ENCODE measurements at places on chromosomes 16 and 17.

DNA sequence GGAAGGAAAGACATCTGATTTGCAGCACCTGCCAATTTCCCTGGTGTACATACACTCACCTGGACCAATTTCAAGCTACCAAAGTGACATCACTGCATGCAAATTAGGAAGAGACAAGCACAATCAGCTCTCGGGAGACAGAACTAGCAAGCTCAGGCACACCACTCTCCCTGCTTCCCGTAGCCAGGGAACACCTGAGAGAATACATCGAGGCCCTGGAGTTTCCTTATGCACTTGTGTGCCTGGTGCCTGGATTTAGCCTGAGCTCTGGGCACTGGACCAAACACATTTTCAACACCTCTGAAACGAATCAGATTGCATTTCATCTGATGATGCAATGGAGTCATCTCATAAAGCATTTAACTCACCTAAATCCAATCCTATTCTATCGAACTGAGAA is 110.5 kb downstream of the HS3ST2 start:
- DNase-seq = no peak

- no peak for DNase-seq
Observed at GRCh38 chr16:842061-842476, 41.5 kb upstream of the GNG13 start.

GRCh38 chr17:4425398-4425797 is 8.3 kb upstream of the SPNS3 start:
- peak; percentile 20 for DNase-seq

- DNase-seq = no peak
Observed at GRCh38 chr16:50311891-50312501, 45.6 kb downstream of the ADCY7 start.

GRCh38 chr16:4382795-4383357 is 11.2 kb downstream of the VASN start:
- no peak for DNase-seq

GRCh38 chr16:85595812-85596502 is 17.2 kb upstream of the GSE1 start:
- DNase-seq = no peak

DNA sequence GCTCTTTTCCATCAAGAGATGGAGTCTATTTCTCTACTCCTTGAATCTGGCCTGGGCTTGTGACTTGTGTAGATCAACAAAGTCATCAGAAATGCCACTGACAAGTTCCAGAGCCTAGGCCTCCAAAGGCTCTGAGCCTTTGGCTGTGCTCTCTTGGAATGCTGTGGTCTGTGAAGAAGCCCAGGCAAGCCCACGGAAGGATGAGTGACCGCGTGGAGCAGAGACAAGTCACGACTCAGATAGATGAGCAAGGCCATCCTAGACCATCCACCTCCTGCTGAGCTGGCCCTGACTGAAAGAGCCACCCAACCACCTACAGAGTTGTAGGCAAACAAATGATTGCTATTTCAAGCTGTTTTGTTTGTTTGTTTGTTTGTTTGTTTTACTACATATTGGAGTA is 11.6 kb upstream of the ICAM2 start:
- no peak for DNase-seq

DNA sequence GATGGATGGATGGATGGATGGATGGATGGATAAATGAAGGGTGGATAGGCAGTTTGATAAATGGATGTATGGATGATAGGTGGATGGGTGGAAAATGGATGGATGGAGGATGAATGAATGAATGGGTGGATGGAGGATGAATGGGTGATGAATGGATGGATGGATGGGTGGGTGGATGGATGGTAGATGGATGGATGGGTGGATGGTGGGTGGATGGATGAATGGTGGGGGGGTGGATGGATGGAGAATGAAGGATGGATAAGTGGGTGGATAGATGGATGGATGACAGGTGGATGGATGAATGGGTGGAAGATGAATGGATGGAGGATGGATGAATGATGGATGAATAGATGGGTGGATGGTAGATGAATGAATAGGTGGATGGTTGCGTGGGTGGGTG is 70.1 kb upstream of the BCO1 start:
- DNase-seq = no peak

DNA sequence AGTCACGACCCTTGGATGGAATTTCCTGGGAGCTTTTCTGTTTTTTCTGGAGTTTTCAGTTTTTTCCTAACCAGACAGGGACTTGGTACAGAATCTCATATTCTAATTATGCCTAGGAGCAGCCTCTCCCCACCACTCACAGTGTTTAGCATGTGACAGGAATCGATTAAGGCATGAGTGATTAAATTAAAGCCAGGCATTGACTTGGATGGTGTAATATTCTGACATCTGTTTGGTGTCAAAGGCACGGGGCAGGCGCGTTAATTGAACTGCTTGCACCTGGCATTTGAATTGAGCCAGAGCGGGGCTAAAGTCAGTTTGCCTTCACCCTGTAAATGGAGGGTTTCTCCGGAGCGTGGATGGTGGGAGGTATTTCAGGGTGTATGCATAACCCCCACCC is 11.9 kb downstream of the MAPT start:
- no peak for DNase-seq

DNA sequence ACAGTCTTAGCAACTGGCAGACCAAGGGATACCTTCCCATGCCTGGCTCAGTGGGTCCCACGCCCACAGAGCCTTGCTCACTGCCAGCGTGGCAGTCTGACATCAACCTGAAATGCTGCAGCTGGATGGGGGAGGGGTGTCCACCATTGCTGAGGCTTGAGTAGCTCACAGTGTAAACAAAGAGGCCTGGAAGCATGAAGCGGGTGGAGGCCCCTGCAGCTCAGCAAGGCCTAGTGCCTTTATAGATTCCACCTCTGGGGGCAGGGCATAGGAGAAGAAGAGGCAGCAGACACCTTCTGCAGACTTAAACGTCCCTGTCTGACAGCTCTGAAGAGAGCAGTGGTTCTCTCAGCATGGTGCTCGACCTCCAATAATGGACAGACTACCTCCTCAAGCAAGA is 263.2 kb downstream of the KIF2B start:
- DNase-seq = no peak

DNA sequence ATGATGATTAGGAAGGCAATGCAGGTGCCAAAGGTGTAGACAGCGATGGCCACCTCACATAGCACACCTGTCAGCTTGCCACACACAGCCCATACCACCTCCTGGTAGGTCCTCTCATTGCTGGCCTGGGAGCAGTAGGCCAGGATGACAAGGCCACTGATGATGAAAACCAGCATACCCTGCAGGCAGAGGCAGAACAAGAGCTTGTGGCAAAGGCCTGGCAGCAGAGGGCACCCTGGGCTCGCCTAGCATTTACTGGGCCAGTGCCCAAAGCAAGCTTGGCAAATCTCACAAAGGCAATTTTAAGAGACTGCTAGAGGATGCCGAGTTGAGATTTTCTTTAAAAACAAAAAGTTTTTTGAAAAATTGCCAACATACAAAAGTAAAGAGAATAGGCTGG is 5.9 kb downstream of the SLC38A7 start:
- peak; percentile 6 for DNase-seq

GRCh38 chr17:63222655-63223054 is 223.5 kb downstream of the CYB561 start:
- DNase-seq = no peak

DNA sequence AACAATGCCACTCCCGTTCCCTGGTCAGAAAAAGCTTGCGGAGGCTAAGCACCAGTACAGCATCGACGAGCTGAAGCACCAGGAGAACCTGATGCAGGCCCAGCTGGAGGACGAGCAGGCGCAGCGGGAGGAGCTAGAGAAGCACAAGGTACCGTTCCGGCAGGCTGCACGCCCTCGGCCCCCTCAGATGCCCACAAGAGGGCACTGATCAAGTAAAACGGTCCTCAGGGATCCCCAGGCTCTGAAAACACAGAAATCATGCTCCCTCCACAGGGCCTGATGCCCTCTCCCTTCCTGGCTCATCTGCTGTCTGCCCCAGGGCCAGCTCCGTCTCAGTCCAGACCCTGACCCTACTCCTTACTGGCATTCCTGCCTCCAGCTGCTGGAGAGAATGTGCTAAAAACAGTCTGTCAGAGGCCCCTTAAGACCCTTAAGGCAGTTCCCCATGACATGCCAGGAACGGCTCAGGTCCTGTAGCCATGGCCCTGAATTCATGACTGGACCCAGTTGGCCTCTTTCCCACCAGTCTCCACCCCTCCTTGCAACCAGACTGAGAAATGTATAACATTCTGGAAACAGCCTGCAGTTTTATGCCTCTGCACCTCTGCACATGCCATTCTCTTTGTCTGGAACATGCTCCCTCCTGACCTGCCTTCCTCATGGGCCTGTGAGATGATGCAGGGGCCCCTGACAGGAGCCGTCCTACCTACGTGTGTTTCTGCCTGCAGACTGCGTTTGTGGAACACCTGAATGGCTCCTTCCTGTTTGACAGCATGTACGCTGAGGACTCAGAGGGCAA is 21.8 kb downstream of the DRC3 start:
- no peak for DNase-seq

DNA sequence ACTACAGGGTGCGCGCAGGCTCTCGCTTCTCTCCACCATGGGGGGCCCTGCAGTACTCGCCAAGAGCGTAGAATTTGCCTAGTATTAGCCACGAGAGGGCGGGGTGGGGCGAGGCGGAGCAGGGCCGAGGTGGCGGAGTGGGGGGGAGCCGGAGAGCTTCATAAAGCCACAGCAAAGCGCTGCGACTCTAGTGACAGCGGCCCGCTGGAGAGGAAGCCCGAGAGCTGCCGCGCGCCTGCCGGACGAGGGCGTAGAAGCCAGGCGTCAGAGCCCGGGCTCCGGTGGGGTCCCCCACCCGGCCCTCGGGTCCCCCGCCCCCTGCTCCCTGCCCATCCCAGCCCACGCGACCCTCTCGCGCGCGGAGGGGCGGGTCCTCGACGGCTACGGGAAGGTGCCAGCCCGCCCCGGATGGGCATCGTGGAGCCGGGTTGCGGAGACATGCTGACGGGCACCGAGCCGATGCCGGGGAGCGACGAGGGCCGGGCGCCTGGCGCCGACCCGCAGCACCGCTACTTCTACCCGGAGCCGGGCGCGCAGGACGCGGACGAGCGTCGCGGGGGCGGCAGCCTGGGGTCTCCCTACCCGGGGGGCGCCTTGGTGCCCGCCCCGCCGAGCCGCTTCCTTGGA is at the start of gene TBX21:
Gene TBX21, plus strand, starts transcription at position 190 of the 627 bp plus-strand sequence. Its CDS starts 219 bp downstream, at position 409.
- DNase-seq = peak; percentile 32

GRCh38 chr17:5665164-5665563 is 80.9 kb upstream of the NLRP1 start:
- no peak for DNase-seq

GRCh38 chr16:6947291-6947690 is 385.4 kb upstream of the RBFOX1 start:
- no peak for DNase-seq

- DNase-seq = no peak
Observed at GRCh38 chr16:53803998-53804397, 100.0 kb downstream of the FTO start.

- DNase-seq = no peak
Observed at GRCh38 chr17:48671697-48672171, 45.6 kb upstream of the HOXB9 start.

DNA sequence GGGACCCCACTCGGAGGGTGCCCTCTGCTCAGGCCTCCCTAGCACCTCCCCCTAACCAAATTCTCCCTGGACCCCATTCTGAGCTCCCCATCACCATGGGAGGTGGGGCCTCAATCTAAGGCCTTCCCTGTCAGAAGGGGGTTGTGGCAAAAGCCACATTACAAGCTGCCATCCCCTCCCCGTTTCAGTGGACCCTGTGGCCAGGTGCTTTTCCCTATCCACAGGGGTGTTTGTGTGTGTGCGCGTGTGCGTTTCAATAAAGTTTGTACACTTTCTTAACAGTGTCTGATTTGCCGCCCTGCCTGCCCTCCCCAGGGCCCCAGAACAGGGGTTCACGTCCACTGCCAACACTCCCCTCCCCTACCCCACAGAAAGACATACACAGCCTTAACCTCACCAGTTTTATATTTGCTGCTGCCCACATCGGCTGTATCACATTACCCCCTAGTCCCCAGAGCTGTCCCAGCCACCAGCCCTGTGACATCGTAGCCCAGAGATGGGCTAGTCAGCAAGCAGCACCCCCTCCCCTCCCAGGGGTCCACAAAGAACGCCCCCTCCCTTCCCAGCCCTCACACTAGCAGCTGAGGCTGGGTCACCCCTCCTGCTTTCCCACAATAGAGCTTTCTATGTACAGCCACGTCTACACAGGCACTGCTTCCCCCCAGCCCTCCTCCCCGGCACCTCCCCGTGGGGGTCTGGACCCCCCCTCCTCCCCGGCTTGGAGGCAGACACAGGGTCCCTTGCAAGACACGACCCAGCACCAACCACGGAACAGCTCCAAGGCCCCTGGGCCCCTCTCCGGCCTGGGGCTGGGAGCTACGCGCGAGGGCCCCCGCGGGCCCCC is 7.9 kb downstream of the GRN start:
- no peak for DNase-seq

- DNase-seq = no peak
Observed at GRCh38 chr17:6498356-6498755, 54.1 kb downstream of the PIMREG start.

DNA sequence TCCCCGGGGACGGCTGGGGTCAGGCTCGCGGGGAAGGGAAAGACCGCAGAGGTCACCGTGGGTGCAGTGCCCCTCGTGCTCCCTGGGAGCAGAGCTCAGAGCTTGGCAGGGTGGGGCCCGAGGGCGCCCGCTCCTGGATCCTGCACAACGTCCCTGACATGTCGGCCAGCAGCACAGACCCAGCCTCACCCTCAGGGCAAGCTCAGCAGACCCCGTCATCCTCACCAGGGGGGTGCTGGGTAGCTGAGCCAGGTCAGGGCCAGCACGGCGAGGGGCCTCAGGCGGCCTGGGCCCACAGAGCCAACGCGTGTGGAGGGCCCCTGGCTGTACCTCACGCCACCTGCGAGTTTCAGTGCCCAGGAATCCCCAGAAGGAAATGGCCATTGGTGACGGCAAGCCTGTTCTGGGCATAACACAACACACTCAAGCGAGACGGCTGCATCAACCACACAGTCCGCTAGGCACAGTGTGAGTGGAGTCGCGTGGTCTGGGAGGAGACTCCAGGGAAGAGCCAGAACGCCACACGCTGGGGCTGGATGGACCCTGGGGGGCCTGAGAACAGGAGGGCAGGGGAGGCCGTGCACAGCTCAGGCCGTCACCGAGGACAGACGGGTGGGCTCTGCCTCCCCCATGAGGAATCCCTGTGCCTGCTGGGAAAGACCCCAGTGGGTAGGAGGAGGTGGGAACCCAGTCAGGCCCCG is 60.3 kb downstream of the ZNF778 start:
- no peak for DNase-seq

GRCh38 chr17:16945663-16946218 is 26.2 kb downstream of the TNFRSF13B start:
- no peak for DNase-seq
